Suprapubic skin (tissue), 4 donors: ENCODE measurements at places on chromosomes 2 and 18. TPM values are rescaled to one million over a fixed set of nuclear protein-coding genes. Genes with fewer than 3 reads are reported as not detected.

- peak overlapping the region; percentile 38 for H3K27ac ChIP-seq
- no peak for DNase-seq
- H3K4me3 ChIP-seq: no peak overlapping the region
Measured at GRCh38 chr2:150528861-150529801, 41.7 kb upstream of the RND3 start.

DNA sequence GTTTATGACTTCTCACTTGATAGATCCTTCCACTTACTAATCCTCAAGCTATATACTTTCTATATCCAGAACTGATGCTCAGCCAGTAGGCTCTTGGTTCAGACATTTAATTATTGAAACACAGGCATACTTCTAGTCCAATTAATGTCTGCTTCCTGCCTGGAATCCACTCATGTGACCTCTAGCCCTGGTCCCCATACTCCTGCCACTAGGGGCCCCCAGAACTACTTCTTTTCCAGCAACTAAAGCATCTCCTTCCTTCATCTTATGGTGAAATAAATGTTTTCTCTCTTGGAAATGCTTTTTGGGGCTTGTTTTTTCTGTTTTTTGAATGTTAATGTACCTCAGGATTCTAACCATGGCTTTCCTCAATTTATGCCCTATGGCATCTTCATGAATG is 527.6 kb downstream of the SATB2 start:
- H3K36me3 ChIP-seq: no peaks in the 10 kb centered on the region
- no peak for DNase-seq
- no peaks in the 10 kb centered on the region for H3K27me3 ChIP-seq

GRCh38 chr2:85288244-85288725 is 39.5 kb downstream of the TGOLN2 start:
- H3K4me1 ChIP-seq: peaks cover 33% of the 10 kb centered on the region
- H3K36me3 ChIP-seq: peaks cover 4% of the 10 kb centered on the region
- H3K27me3 ChIP-seq: no peaks in the 10 kb centered on the region
- peak overlapping the region; percentile 55 for H3K27ac ChIP-seq
- DNase-seq: no peak
- no peak overlapping the region for H3K4me3 ChIP-seq

GRCh38 chr2:204585930-204586329 is 40.7 kb downstream of the PARD3B start:
- H3K4me3 ChIP-seq: no peak overlapping the region
- no peaks in the 10 kb centered on the region for H3K27me3 ChIP-seq
- no peaks in the 10 kb centered on the region for H3K4me1 ChIP-seq
- DNase-seq: no peak

DNA sequence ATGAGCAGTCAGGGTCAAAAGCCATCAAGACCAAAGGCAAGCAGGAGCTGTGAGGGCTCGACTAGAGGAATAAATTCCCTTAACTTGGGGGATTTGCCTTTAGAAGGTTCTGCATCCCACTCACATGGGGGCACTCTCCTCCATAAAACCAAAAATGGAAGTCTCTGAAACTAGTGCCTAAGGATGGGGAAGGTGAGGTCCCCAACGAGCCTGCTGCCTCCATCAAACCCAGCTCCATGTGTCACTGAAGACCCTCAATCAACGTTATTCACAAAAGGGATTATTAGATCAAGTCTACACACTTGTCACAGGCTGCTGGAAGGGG is 254.9 kb upstream of the NCKAP5 start:
- no peak for DNase-seq
- no peak overlapping the region for H3K27ac ChIP-seq
- H3K27me3 ChIP-seq: peaks cover 6% of the 10 kb centered on the region
- H3K4me3 ChIP-seq: no peak overlapping the region
- no peaks in the 10 kb centered on the region for H3K36me3 ChIP-seq
- H3K4me1 ChIP-seq: no peaks in the 10 kb centered on the region

DNA sequence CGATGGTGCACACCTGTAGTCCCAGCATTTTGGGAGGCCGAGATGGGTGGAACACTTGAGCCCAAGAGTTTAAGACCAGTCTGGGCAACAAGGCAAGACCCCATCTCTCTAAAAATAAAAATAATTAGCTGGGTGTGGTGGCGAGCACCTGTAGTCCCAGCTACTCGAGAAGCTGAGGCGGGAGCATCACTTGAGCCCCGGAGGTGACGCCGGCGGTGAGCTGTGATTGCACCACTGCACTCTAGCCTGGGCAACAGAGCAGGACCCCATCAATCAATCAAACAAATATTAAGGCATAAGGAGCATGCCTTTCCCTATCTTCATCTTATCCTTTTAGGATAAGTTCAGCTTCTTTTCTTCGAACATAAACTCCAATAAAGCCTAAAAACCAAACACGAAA is 1.1 kb downstream of the WDSUB1 start:
- peak overlapping the region; percentile 81 for H3K4me3 ChIP-seq
- peaks cover 21% of the 10 kb centered on the region for H3K4me1 ChIP-seq
- peak overlapping the region; percentile 93 for H3K27ac ChIP-seq
- H3K36me3 ChIP-seq: peaks cover 11% of the 10 kb centered on the region
- no peak for DNase-seq
- no peaks in the 10 kb centered on the region for H3K27me3 ChIP-seq

The TOGARAM2 gene
- total RNA-seq: 4.9 TPM

The STPG4 gene
- total RNA-seq: 1.4 TPM

The PRSS56 gene
- not detected for total RNA-seq

The ASXL3 gene
- 1.3 TPM for total RNA-seq
